ENCODE measurements at places on chromosomes 3 and 15.
A peak's percentile ranks its signal among the peaks of the same experiment; 100 is the strongest.

GRCh38 chr3:156563900-156564682 is 9.2 kb upstream of the SSR3 start:
- no peak for DNase-seq

DNA sequence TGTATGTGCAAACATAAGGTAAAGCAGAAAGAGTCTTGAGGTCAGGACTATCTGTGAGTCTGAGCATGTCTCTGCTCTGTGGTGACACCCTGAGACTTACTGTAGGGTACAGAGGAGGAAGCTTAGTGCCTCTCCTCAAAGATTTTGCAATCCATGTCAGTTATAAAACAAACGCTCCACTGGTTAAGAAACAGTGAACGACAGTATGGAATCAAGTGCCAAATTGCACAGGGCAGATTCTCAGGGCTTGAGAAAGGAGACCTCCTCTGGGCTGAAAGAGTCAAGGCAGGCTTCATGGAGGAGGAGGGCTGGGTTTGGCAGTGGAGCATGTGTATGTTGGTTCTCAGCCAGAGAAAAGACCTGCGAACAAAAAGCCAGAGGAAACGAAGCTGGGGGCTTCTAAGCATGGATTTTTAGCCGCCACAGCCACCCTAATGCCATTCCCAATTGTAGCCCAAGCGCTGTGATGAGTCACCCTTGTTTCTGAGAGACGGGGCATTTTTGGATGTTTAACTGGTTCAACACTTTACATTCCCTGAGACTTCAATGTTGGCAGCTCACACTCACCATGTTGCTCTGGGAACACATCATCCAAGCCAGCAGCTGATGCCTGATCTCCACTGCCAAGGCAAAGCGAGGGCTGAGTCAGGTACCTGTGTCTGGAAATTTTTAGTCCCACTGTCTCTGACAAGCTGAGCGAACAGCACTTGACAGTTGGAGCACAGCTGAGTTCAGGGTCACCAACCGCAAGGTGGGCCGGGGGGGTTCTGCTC is 3.4 kb upstream of the DGKG start:
- no peak for DNase-seq

DNA sequence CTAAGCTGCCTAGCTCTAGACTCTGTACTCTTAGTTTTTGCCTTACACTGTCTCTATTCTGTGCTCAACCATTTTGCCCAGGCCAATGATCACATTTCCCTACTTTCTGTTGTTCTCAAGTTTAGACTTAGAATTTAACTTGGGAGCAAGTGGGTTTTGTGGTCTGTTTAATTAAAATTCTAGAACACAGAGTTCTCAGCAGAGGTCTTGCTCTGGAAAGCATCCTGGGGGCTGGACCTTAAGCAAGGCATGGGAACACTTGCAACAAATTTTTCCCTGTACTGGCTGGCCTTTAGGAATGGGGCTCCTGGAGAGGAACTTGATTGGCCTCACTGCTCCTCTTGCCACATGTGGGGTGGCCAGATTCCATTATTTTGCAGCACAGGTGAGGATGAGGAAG is 236.3 kb upstream of the LRTM1 start:
- DNase-seq = no peak

DNA sequence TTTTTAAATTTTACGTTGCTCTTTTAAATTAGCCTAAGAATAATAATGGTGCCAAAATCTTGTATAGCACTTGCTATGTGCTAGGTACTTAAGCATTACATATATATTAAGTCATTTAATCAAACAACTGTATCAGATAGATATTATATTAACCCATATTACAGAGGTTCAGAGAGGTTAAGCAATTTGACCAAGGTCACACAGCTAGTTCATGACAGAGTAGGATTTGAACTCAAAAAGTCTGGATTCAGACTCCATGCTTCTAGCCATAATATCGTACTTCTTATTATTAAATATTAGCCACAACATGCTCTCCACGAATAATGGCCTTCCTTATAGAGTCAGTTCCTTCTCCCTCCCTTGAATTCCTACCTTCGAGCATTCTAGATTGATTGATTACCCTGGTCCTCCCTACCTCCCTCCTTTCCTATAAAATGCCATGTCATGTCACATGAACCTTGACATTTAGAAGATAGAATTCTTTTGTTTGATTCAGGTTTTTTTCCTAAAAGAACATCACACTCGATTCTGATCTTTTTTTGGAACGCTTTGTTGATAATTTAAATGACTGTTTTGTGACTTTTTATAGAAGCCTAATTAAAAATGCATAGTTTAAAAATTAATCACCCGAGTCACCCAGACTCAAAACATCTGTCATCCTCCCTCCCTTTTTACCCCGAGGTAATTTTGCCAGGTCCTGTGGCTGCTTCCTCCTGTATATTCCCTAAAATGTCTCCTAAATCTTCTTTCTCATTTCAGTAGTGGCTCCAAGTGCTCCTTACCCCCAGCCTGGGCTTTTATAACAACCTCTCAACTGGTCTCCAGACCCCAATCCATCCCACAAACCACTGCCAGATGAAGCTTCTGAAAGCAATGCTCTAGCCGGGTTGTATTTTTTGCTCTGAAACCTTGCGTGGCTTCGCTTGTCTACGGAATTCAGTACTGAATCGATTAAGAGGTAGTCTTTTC is 8.5 kb upstream of the PSMD6 start:
- no peak for DNase-seq

- DNase-seq = no peak
Measured at GRCh38 chr15:35505809-35506208, 40.2 kb downstream of the DPH6 start.

DNA sequence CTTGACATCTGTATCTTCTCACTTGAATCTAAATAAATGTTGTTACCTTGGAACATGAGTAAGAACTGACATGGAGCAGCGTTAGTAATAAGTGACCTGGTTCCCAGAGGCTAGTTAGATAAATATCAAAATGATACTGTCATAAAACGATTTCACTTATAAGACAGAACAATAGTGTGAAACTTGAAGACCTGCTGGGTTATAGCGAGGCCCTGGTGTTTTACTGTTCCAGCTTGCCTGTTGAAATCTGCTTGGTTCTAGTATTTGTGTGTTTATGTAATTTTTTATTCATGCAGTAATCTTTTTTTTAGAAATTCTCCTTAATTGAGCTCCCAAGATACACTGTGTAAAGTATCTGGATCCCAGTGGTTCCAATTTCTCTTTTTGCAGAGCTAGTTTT is 129.4 kb downstream of the CACNA2D3 start:
- no peak for DNase-seq

GRCh38 chr15:93072411-93073394 is 16.3 kb downstream of the RGMA start:
- no peak for DNase-seq

- DNase-seq = no peak
Measured at GRCh38 chr3:194300936-194301335, 50.2 kb downstream of the CPN2 start.

GRCh38 chr15:63874616-63875015 is 40.9 kb upstream of the HERC1 start:
- DNase-seq = no peak

DNA sequence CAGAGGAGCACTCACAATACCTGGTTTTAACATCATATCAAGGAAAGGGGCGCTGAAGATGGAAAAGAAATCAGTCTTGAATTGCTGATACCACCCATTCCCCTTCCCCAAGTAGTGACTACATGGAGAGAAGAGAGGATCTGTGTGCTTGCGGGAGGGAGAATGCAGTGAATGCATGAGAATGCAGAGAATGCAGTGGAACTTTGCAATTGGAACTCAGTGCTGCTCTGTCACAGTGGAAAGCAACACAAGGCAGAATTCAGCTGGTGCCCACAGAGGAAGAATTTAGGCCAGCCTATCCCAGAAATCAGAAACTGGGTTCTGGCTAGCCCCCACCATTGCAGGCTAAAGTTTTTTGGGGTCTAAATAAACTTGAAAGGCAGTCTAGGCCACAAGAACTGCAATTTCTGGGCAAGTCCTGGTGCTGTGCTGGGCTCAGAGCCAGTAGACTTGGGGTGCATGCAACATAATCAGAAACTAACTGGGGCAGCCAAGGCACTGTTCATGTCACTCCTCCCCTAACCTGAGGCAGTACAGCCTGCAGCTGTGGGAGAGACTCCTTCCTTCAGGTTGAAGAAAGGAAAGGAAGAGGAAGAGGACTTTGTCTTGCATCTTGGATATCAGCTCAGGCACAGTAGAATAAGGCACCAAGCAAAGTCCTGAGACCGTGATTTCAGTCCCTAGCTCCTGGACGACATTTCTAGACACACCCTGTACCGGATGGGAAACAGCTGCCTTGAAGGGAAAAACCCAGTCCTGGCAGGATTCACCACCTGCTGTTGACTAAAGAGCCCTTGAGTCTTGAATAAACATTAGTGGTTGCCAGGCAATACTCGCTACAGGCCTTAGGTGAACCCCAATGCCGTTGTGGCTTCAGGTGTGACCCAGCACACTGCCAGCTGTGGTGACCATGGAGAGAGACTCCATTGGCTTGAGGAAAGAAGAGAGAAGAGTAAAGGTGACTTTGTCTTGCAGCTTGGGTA is 329.3 kb downstream of the TBL1XR1 start:
- DNase-seq = no peak

GRCh38 chr3:190830031-190830430 is 32.5 kb downstream of the GMNC start:
- DNase-seq = no peak

- DNase-seq = no peak
Measured at GRCh38 chr3:111915905-111916304, 56.8 kb downstream of the PHLDB2 start.

DNA sequence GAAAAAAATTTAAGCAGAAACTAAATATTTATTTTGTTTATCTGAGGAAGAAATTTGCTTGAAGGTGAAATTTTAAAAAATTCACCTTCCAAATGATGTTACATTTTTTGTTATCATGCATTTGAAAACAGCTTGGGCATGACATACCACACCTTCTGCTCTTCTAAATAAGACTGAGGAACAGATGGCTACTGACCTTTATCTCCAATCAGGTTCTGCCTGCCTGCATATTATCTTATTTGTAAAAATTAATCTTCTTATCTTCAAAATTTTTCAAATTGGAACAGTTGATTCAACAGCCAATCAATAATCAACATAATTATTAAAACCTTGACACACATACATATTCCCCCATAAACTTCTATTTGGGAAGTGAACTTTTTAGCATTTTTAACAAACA is 641.8 kb upstream of the ZNF385D start:
- DNase-seq = no peak

- no peak for DNase-seq
Measured at GRCh38 chr15:81914734-81915256, 131.0 kb downstream of the MEX3B start.

GRCh38 chr3:45950131-45950530 is 6.9 kb downstream of the CXCR6 start:
- no peak for DNase-seq

DNA sequence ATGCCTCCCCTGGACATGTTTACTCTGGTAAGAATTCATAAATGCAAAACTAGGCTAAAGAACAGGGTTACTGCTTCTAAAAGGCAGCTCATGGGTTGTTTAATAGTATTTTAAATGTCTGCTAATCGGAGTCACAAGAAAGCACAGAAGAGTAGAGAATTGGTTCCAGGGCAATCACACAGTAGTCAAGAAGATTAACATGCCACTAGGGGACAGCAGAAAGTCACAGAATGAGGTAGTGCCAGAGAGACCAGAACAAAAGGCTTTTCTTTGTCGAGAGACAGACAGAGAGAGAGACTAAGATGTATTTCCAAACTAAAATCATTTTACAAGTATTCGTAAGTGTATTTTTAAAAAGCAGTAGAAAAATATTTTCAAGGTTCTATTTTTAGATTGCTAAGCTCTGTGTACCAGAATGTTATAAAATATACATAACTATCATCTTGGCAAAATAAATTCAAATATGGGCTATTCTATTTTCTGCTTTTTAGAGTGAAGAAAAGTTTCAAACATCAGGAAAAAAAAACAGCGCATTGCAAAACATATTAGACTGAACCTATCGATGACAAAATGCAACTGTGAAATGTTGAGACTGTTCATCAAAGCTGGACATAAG is 78.3 kb upstream of the CDIN1 start:
- peak; percentile 12 for DNase-seq

DNA sequence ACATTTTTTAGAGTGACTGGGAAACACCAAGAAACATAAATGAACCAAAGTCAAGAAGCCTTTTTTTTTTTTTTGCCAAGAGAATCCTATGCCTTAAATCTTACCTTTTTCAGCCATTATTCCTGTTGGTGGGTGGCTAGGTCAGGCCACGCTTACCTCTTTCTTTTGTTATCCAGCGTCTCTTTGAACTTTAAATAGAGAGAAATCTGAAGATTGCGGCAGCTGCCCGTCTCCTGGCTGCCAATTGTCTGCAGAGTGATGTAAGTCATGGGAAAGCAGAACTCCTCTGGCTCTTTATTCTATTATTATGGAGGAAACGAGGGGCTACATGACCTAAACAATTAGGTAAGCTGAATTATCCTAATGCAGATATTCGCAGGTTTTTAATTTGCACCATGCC is at the start of gene STRIT1:
TSS of gene STRIT1 (minus strand) at position 168 of the 400 bp plus-strand sequence.
- no peak for DNase-seq

- DNase-seq = no peak
Measured at GRCh38 chr15:68601206-68602197, 22.7 kb downstream of the CORO2B start.

DNA sequence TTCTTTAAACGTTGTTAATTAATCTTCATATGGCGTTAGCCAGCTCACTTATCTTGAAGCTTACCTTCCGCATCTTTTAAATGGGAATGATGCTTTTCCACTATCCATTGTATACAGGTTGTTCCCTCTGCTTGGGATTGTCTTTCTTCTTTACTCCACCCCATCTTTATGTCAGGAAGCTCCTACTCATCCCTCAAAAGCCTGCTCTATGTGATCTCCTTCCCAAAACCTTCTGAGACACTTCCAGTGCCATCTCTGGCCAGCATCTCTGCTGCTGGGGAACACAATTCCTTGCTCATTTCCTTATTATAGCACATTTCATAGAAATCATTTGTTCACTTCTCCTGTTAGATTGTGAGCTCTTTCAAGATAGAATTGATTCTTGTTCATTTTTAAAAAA is 4.3 kb downstream of the RASA2 start:
- DNase-seq = no peak

GRCh38 chr3:132346841-132347736 is 29.9 kb downstream of the ACP3 start:
- no peak for DNase-seq

- DNase-seq = no peak
Measured at GRCh38 chr15:91881569-91882297, 28.2 kb downstream of the SLCO3A1 start.

DNA sequence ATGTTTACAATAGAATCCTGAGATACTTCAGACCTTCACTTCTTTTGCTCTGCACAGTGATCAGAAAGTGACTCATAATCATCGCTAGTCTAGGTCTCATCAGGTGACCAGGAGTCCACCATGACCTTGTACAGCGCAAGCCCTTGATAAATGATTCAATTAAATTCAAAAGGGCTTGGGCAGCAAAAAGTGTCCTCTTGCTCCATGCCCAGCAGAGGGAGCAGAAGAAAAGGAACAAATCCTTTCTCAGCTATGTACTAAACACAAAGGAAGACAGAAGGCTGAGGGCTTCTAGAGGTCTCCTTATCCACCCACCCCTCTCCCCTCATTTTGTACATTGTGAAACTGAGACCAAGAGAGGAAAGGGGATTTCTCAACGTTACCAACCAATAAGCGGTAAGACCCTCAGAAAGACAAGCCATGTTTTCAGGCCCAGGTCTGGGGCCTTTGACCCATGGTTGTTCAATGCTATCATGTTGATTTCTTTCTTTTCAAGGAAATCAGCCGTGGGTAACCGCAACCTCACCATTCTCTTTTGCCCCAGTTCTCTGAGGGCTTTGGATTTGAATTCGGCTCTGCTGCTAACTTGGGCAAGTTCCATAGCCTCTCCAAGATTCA is 74.8 kb downstream of the AQP9 start:
- no peak for DNase-seq
